ENCODE measurements at places on chromosomes 1 and 21.

DNA sequence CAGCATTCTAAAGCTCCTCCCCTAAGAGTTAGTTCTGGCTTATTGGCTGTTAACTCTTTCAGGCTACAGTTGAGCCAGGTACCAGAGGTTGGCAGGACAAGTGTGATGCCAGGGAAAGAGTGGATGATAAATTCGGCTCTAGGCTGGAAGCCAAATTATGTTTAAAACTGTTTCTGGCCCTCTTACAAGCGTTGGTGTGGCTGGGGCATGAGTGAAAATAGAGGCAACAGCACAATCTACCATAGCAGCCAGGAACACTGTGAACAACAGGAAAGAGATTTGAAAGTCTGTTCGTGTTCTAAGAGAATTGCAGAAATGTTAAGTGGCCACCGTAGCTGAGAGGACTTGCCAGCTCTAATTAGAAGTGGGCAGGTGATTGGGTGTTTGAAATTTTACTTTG is 84.2 kb downstream of the CDC7 start:
- no peak for DNase-seq

GRCh38 chr1:145863282-145864018 is 4.6 kb upstream of the PIAS3 start:
- DNase-seq: no peak

DNA sequence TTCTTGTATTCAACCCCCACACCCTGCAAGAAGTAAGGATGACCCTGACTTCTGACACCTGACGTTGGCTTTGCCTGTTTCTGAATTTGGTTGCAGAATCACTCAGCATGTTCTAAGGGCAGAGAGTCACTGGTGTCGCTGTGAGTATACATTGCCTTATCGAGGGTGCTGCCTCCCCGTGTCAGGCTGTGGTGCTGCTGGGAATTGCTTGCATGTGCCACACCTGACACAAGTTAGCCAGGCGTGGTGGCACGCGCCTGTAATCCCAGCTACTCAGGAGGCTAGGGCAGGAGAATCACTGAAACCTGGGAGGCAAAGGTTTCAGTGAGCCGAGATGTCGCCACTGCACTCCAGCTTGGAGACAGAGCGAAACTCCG is 45.9 kb downstream of the WDR4 start:
- DNase-seq: no peak

DNA sequence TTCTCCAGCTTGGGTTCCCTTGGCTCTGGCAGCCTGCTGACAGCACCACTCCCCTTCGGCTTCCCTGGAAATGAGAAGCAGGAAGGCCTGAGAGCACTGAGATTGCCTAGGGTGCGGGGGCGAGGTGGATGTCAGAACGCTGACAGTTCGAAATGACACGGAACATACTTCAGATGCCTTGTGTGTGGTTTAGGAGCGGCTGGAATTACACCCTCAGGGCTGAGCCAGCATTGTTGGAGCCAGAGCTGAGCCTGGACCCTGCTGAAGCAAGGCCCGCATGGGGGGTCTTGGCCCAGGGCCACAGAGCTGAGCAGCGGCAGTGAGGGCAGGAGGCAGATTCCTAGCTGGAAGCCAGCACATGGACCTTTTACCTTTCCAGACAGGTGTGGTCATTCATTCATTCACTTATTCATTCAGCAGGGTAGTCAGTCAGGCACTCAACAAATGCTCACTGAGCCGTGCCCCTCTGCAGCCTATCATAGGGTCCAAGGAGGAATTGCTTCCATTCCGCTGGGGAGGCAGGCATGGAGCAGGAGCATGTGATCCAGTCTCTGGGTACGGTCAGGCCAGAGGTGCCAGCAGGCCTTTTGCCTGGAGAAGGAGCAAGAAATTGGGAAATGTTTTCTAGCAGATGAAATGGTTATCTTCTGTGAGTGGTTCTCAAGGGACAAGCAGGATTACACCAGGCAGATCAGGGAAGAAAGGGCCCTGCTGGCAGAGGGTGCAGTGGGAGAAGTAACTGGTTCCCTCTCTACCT is 6.6 kb upstream of the FOXE3 start:
- no peak for DNase-seq

- no peak for DNase-seq
Measured at GRCh38 chr21:35974775-35975174, 85.6 kb downstream of the SETD4 start.

DNA sequence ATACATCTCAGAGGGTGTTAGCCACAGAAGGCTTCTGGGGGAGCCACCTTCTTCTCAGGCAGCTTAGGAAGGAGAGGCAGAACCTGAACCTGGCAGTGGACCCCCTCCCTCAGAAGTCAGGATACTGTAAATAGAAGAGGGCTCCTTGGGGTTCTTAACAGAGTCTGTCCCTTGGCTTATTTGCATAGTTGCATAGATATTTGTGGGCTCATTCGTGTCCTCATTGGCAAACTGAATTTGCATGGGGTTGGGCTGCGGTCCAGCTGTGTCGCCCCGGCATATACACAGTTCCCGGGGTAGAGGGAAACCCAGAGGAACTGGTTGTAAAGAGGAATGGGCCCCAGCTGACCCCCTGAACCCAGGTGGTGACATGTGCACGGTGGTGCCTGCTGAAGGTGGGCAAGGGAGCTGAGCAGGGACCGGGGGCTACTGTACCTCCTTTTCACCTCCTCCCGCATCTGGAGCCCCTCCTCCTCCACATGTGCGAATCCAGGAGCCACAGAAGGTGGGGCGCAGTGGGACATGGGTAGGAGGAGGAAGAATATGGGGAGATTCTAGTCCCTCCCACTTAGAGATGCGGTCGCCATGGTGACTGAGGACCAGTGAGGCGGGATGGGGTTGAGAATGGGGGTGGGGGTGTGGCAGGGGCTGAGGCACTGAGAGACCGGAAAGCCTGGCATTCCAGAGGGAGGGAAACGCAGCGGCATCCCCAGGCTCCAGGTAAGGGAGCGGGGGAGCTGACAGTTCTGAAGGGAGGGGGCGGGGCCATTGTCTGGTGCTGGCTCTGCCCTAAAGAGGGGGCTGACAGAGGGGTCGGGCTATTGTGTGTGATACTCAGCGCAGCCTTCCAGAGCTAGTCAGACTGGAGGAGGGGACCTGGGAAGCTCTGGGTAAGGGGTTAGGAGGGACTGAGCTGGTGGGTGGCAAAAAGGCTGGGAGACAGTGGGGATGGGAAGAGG is 3.7 kb upstream of the SEMA4A start:
- no peak for DNase-seq

DNA sequence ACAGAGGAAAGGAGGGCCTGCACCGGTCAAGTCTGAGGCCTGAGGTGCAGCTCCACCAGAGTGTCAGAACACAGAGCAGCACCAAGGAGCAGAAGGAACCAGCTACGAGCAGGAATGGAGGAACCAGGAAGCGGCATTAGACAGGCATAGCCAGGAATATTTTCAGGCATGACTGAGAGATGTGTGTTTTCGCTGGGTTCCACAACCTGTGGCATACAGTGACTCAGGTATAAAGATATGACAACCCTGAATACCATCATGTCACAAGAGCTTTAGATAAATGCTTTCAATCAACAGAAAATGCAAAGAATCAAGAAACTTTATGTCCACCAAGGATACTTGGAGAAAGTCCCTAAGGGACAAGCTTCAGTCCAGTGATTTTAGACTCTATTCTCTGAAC is 189.3 kb upstream of the NRIP1 start:
- no peak for DNase-seq

DNA sequence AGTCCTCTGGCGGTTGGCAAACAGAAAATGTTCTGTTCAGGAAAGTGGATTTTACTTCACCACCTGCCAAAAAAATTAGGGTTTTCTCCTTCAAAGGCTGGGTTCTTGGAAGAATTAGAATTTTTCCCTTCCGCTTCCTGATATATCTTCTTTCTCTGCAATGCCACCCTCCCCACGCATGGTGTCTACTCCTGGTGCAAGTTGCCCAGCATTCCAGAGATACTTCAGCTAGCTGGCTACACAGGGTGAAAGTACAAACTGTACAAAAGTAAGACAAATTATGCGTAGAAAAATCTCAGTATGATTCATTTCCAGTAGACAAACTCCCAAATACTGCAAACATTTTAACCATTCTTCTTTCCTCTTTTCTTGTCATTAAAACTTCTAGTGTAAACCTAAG is 430.1 kb upstream of the ESRRG start:
- no peak for DNase-seq

DNA sequence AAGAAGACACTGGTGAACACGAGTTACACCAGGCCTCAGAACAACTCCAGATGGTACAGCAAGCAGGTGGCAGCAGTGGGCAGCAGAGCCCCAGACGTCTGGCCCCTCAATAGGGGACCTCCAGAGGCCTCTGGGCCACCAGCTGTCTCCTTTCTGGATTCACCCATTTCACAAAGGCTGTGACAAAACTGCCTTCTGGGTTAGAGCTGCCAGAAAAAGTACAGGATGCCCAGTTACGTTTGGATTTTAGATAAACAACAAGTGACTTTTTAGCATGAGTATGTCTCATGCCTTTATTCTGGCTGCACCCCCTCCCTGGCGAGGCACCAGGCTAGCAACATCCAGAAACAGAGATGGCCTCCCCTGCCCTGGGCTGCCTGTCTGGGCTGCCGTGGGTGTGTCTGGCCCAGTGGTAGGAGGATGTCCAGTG is 30.1 kb downstream of the ITPKB start:
- no peak for DNase-seq

GRCh38 chr1:202306535-202307345 is 35.0 kb downstream of the UBE2T start:
- no peak for DNase-seq

- DNase-seq: no peak
Measured at GRCh38 chr1:5509664-5510452, 482.4 kb downstream of the NPHP4 start.

DNA sequence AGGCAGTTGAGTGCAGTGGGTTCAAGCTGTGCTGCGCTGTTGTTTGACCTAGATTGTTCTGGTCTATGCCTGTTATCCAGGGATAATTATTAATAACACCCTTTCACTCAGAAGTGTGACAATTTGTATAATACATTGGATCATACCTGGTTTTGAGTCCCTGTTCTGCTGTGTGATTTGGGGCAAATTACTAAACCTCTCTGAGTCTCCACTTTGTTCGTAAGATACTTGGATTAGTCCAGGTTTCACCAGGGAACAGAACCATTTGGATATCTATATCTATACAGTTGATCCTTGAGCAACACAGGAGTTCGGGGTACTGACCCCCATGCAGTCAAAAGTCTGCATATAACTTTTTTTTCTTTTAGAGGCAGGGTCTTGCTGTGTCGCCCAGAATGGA is 2.3 kb downstream of the NENF start:
- DNase-seq: no peak

- no peak for DNase-seq
Measured at GRCh38 chr1:3756394-3756793, 4.1 kb downstream of the CCDC27 start.
